ENCODE measurements at places on chromosomes 3 and 15. TPM values are rescaled to one million over a fixed set of nuclear protein-coding genes. Genes with fewer than 3 reads are reported as not detected.
A peak's percentile ranks its signal among the peaks of the same experiment; 100 is the strongest.

DNA sequence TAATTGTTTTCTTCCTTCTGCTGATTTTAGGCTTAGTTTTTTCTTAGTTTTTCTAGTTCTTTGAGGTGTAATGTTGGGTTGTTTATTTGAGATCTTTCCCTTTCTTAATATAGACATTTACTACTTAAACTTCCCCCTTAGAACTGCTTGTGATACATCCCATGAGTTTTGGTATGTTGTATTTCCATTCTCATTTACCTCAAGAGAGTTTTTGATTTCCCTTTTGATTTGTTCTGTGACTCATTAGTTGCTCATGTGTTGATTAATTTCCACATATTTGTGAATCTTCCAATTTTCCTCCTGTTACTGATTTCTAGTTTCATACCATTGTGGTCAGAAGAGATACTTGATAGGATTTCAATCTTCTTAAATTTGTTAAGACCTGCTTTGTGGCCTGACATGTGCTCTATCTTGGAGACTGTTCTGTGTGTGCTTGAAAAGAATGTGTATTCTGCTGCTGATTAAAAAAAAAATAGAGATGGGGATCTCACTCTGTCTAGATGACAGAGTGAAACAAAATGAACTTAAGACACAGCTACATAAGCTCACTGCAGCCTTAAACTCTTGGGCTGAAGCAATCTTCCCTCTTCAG, 22.3 kb downstream of the GRM2 start:
- H3K36me3 ChIP-seq = no peaks in the 10 kb centered on the region
- H3K27ac ChIP-seq = no peak overlapping the region
- H3K4me1 ChIP-seq = no peaks in the 10 kb centered on the region

GRCh38 chr3:27043328-27043955, 325.7 kb downstream of the NEK10 start:
- no peak overlapping the region for H3K27ac ChIP-seq
- H3K4me3 ChIP-seq = no peak overlapping the region
- H3K4me1 ChIP-seq = no peaks in the 10 kb centered on the region
- H3K27me3 ChIP-seq = no peaks in the 10 kb centered on the region

DNA sequence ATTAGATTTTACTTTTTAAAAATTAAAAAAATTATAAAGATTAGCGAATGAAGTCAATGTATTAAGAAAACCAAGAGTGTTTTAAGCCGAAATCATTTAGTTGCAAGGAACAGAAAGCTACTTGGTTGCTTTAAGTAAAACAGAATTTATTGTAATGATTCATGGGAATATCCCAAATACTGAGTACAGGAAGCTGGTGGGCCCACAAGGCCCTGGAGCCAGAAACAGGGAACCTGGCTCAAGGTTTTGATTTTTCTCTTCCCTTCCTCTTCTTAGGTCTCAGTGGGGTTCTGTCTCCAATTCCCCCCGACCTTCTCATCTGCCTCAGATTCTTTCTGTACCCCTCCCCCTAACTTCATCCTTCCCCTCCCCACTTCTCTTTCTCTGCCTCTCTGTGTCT, 229.0 kb downstream of the TLE3 start:
- H3K27me3 ChIP-seq = no peaks in the 10 kb centered on the region
- no peak overlapping the region for H3K27ac ChIP-seq
- no peaks in the 10 kb centered on the region for H3K36me3 ChIP-seq
- H3K4me3 ChIP-seq = no peak overlapping the region
- H3K4me1 ChIP-seq = no peaks in the 10 kb centered on the region
- no peak for DNase-seq

DNA sequence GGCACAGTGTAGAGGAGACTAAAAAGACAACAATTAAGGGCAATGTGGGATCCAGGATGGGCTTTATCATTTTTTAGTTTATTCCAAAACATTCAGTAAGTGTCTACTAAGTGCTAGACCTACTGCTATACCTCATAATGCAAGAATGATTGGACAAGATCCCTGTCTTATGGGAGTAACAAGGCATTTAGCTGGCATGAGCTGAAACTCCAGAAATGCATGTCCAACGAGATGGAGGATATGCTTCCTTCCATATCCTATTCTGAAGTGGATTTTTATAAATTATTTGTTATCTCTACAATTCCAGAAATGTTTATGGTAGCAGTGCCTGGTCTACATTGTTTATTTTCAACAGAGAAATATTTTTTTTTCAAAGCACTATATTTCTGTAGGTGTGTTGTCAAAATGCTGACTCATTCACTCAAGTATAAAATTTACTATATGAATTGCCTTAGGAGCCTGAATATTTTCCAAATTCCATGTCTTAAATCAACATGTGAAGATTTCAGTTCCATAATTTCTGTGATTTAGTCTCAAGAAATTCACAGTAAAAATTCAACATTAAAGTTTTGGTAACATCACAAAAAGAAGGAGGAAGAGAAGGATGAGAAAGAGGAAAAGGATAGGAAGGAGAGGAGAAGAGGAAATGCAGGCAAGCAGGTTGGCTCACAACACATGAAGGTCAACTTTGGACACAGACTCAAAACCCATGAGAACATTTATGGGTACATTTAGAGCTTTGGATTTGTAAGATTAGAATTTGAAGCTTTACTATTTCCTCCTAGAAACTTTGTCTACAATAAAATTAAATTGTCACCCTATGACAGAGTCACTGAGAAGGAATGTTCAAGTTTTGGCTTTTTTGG, 88.6 kb downstream of the P3H2 start:
- H3K4me3 ChIP-seq = no peak overlapping the region
- no peaks in the 10 kb centered on the region for H3K4me1 ChIP-seq
- no peaks in the 10 kb centered on the region for H3K36me3 ChIP-seq

Gene NDUFB5
- 91.3 TPM for total RNA-seq

GRCh38 chr3:188205992-188206416, 52.0 kb downstream of the LPP start:
- H3K27ac ChIP-seq = no peak overlapping the region
- no peaks in the 10 kb centered on the region for H3K27me3 ChIP-seq
- no peak for DNase-seq
- H3K36me3 ChIP-seq = no peaks in the 10 kb centered on the region
- no peaks in the 10 kb centered on the region for H3K4me1 ChIP-seq

- no peak overlapping the region for H3K4me3 ChIP-seq
- no peaks in the 10 kb centered on the region for H3K27me3 ChIP-seq
- H3K4me1 ChIP-seq = no peaks in the 10 kb centered on the region
- peaks cover 2% of the 10 kb centered on the region for H3K36me3 ChIP-seq
- DNase-seq = no peak
Measured at GRCh38 chr3:136380530-136380929, 130.4 kb downstream of the PCCB start.

Gene GOLGA8M
- total RNA-seq = not detected

DNA sequence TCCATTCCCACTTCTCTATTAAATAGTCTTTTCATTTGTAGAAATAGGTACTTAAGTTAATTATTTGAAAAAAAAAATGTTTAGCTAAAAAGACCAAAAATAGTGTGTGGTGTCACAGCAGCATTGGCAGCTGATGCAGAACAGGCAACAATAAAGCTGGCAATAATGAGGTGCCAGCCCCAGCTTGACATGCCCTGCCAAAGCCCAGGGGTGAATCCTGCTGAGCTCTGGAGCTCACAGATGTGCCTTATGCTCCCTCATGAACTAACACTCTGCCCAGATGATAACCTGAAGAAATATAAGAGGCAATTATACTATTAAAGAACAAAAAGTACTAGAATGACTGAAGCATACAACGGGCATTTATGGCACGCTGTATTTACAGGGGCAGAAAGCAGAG, 63.8 kb downstream of the IGSF11 start:
- H3K27me3 ChIP-seq = no peaks in the 10 kb centered on the region
- DNase-seq = peak; percentile 38
- no peaks in the 10 kb centered on the region for H3K36me3 ChIP-seq
- no peak overlapping the region for H3K4me3 ChIP-seq
- H3K4me1 ChIP-seq = no peaks in the 10 kb centered on the region
- no peak overlapping the region for H3K27ac ChIP-seq

DNA sequence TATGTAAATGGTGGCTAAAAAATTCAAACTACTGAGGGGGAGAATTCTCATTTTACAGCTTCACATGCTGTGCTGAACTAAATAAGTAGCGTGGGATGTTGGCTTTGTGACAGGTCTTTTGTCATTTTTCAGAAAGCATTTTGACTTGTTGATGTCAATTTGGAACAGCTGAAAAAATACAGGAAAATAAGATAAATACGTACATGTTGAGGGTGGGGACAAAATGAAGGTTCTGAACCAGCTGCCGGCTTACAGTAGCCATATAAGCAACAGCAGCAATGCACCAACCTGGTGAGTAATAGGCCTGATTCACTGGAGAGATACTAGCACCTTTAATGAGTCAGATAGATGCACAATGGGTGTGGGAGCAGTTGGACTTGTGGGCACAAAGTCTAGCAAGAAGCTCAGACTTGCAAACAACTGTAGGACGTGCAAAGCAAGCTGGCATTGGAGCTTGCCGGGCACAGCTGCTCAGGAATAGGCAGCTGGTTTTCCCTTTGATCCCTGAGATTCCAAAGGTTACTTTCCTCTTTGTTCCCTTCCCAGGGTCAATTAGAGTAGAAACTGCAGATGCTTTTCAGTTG, 12.9 kb downstream of the B3GNT5 start:
- DNase-seq = no peak
- no peaks in the 10 kb centered on the region for H3K36me3 ChIP-seq
- no peak overlapping the region for H3K4me3 ChIP-seq
- H3K4me1 ChIP-seq = peaks cover 30% of the 10 kb centered on the region
- no peaks in the 10 kb centered on the region for H3K27me3 ChIP-seq
- H3K27ac ChIP-seq = no peak overlapping the region

- H3K27me3 ChIP-seq = no peaks in the 10 kb centered on the region
- H3K4me3 ChIP-seq = no peak overlapping the region
- H3K27ac ChIP-seq = no peak overlapping the region
- no peaks in the 10 kb centered on the region for H3K36me3 ChIP-seq
- DNase-seq = no peak
Measured at GRCh38 chr3:136728918-136729317, 23.3 kb downstream of the STAG1 start.

DNA sequence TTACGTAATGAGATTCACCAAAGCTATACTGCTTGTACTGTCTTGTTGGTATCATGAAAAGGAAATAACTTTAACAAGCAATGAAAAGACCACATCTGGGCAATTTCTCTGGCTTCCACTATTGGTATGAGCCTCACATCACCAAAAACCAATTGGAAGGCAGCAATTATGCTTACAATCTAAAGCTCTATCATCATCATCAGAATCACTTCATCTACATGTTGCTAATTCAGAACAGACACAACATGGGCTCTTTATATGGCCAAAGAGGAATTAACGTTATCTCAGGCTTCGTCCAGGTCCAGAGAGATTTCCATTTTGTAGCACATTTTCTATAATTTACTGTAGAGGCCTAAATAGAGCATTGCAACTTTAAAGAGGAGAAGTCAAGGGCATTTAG, 36.6 kb upstream of the SLCO3A1 start:
- no peaks in the 10 kb centered on the region for H3K27me3 ChIP-seq
- H3K27ac ChIP-seq = no peak overlapping the region
- H3K4me1 ChIP-seq = no peaks in the 10 kb centered on the region
- no peak overlapping the region for H3K4me3 ChIP-seq
- no peak for DNase-seq

DNA sequence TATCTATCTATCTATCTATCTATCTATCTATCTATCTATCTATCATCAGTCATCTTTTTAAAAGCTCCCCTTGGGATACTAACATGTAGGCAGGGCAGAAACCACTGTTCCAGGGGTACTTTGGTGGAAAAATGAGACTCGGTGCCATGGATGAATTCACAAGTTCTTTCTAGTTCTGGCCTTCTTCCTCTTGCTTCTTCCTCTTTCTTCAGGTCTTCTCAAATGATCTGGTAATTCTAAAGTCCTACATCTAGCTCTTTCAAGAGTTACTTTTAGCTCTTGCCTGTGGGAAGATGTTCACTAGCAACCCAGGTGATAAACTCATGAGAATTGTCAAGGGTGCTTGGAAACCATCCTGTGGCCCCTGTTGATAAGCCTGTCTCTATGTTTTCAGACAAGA, 168.5 kb upstream of the TBC1D5 start:
- no peak for DNase-seq
- no peaks in the 10 kb centered on the region for H3K27me3 ChIP-seq
- H3K4me1 ChIP-seq = no peaks in the 10 kb centered on the region
- no peaks in the 10 kb centered on the region for H3K36me3 ChIP-seq
- H3K27ac ChIP-seq = no peak overlapping the region

GRCh38 chr15:60720493-60721256, 241.7 kb upstream of the ICE2 start:
- no peaks in the 10 kb centered on the region for H3K27me3 ChIP-seq
- DNase-seq = no peak
- peak overlapping the region; percentile 64 for H3K27ac ChIP-seq
- H3K4me3 ChIP-seq = no peak overlapping the region

DNA sequence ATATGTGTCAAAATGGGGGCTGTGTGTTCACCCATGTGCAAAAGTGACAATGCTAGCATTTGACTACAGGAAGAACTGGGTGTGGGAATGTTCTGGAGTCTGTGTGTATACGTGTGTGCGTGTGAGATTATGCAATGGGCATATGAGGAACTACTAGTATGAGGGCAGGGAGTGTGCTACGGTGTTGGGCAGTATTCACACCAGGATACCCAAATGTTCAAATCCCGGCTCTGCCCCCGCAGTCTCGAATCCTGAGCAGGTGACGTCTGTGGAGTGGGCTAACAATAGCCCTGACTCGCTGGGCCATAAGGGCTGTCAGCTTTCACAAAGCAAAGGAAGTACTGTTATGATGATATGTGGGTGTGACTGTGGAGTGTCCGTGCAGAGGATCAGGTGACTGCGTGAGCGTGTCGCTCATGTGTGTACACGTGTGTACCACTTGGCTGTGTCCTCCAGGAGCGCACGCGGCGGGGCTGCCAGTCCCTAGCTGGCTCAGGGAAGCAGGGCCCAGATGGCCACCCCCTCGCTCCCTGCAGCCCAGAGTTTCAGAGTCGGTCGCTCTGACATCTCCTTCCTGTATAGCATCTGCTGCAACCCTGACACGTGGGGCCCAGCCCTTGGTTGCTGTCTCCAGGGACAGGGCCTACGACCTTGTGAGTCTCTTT, 27.2 kb downstream of the IQSEC1 start:
- peak overlapping the region; percentile 22 for H3K27ac ChIP-seq
- H3K4me3 ChIP-seq = no peak overlapping the region
- H3K4me1 ChIP-seq = peaks cover 38% of the 10 kb centered on the region
- H3K27me3 ChIP-seq = no peaks in the 10 kb centered on the region

- DNase-seq = peak; percentile 23
- H3K4me1 ChIP-seq = peaks cover 54% of the 10 kb centered on the region
- no peaks in the 10 kb centered on the region for H3K27me3 ChIP-seq
- no peak overlapping the region for H3K27ac ChIP-seq
- H3K36me3 ChIP-seq = no peaks in the 10 kb centered on the region
Measured at GRCh38 chr15:70271422-70272088, 173.8 kb upstream of the TLE3 start.

GRCh38 chr3:4270720-4271119, 32.4 kb upstream of the SETMAR start:
- peaks cover 20% of the 10 kb centered on the region for H3K4me1 ChIP-seq
- no peaks in the 10 kb centered on the region for H3K36me3 ChIP-seq
- H3K4me3 ChIP-seq = no peak overlapping the region
- no peak overlapping the region for H3K27ac ChIP-seq
- H3K27me3 ChIP-seq = no peaks in the 10 kb centered on the region
- DNase-seq = no peak

- DNase-seq = no peak
- H3K4me1 ChIP-seq = no peaks in the 10 kb centered on the region
- H3K36me3 ChIP-seq = no peaks in the 10 kb centered on the region
- peaks cover 6% of the 10 kb centered on the region for H3K27me3 ChIP-seq
- H3K4me3 ChIP-seq = no peak overlapping the region
- H3K27ac ChIP-seq = no peak overlapping the region
Measured at GRCh38 chr3:16090024-16090423, 84.5 kb upstream of the GALNT15 start.

Gene SH3GL3
- not detected for total RNA-seq
